ENCODE measurements at places on chromosomes 12 and 14. TPM values are rescaled to one million over a fixed set of nuclear protein-coding genes. Genes with fewer than 3 reads are reported as not detected.

KRT6A gene
- polyA plus RNA-seq: not detected

LHX5 gene
- not detected for polyA plus RNA-seq

PPP4R4 gene
- polyA plus RNA-seq: not detected

MYO1A gene
- not detected for polyA plus RNA-seq

CARMIL3 gene
- 0.32 TPM for polyA plus RNA-seq

STAB2 gene
- polyA plus RNA-seq: not detected

RESF1 gene
- 225 TPM for polyA plus RNA-seq

GRCh38 chr12:11147420-11147819, 13.0 kb upstream of the TAS2R30 start:
- no peak for DNase-seq

DNA sequence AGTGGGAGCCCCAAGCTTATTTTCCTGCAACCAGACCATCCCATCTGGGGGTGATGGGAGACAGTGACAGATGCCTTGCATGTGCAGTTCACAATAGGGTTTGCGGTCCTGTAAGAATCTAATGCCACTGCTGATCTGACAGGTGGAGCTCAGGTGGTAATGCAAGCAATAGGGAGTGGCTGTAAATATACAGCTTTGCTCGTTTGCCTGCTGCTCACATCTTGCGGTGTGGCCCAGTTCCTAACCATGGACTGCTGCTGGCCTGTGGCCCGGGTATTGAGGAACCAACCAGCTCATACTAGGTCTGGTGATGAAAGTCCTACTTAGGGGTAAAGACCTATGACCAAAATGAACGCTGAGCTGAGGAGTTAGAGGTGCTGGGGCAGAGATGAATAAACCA, 36.1 kb upstream of the CCDC88C start:
- no peak for DNase-seq

DNA sequence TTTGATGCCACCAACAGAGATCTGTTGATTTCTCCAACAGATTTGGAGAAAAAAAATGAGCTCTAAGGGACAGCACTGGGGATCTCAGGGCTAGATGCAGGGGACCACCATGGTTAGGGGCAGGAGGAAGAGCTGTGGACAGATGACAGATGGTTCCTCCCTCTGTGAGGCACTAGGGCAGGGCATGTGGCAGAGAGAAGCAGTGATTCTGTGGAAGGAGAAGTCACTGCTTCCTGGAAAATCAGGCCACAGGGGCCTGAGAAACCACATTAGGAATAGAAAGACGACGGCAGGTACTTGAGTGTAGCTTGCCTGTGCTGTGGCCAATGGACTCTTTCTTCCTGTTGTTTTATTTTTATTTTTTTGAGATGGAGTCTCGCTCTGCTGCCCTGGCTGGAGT, 24.9 kb upstream of the TMED2 start:
- no peak for DNase-seq

GRCh38 chr12:100201604-100202423, 1.2 kb downstream of the ACTR6 start:
- DNase-seq: no peak

- peak; percentile 37 for DNase-seq
These were observed 79.9 kb downstream of the ARF6 start for GRCh38 chr14:49972823-49973222.

- DNase-seq: no peak
These were observed 31.9 kb downstream of the ETNK1 start for GRCh38 chr12:22656831-22657230.

GRCh38 chr14:77868552-77869285, 68.8 kb downstream of the ADCK1 start:
- no peak for DNase-seq

DNA sequence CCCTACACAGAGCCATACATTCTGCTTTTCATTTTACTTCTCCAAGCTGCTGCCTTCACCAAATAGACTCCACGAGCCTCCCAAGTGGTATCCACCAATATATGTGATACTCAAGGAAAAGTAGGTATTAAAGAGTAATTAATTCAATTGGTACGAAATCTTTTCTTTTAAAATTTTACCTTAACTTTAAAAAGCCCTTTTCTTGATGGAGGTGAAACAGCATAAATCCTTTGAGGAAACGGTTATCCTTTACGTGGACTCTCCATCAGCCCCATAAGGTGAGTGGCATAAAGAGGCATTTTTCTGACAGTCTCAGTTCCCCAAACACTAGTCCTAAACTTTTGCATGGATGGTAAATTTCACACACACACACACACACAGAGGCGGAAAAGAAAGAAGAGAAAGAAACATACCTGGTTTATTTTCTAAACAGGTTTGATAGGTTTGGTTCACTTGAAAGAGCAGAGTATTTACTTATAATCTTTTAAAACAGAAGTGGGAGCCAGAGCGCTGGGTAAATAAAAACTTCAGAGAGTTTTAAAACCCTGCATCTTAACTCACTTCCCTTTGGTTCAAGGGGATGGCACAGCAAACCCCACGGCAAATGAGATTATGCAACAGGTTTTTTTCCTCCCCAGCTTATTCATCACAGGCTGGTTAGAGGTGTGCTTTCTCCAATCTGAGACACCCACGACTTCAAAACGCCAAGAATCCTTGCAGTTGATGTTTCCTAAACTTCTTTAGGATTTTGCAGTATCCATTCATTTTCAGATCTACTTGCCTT, 1.9 kb downstream of the DUSP16 start:
- DNase-seq: peak; percentile 64

DNA sequence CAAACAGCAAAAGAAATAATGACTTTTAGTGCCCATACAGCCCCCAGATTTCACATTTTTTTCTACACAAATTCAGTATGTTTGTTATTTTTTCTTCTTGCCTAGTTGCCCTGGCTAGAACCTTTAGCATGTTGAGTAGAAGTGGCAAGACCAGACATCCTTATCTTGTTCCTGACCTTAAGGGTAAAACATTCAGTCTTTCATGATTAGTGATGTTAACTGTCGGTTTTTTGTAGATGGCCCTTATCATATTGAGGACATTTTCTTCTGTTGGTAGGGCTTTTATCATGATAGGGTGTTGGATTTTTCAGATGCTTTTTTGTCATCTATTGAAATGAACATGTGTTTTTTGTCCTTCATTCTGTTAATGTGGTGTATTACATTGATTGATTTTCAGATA, 17.1 kb downstream of the IRAK3 start:
- no peak for DNase-seq

GRCh38 chr12:42539696-42540095, 49.9 kb downstream of the PRICKLE1 start:
- DNase-seq: no peak

- DNase-seq: no peak
These were observed 101.2 kb downstream of the PEBP1 start for GRCh38 chr12:118237052-118237665.

- DNase-seq: no peak
These were observed 658.5 kb upstream of the MGAT4C start for GRCh38 chr12:86914721-86915120.

GRCh38 chr14:91315844-91316267, 71.4 kb upstream of the GPR68 start:
- DNase-seq: peak; percentile 92

GRCh38 chr12:67025543-67026114, 243.5 kb upstream of the CAND1 start:
- peak; percentile 14 for DNase-seq

GRCh38 chr12:78555802-78556201, 308.8 kb upstream of the SYT1 start:
- DNase-seq: no peak

DNA sequence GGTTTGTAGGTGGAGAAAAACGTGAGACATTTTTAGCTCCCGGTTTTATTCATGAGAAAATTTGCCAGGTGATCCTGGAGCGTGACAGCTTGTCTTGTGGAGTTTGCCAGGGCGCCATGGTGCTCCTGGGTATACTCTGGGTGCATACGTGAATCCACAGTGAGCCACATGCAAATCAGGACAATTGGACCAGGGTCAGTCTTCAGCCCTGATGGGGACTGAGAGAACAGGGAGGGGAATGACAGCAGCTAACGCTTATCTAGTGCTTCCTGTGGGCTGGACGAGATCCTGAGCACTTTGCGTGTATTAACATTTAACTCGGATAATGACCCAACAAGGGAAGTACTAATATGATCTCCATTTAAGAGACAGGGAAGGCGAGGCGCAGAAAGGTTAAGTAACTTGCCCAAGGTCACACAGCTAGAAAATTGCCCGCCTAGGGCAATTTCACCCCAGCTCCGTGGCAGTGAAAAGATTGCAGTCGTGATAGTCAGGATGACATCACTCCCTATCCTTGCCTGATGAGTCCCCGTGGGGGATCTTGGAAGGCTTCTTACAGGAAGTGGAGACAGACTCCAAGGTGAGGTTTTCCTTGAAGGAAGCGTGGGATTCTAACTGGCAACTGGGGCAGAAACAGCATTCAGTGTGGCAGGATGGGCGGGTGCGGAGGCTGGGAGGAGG, 118.4 kb upstream of the NCOR2 start:
- DNase-seq: no peak

- DNase-seq: no peak
These were observed 6.3 kb downstream of the GON7 start for GRCh38 chr14:93200553-93200952.

All from immature natural killer cell (primary cell).